ENCODE measurements at places on chromosomes 5 and 9. TPM values are rescaled to one million over a fixed set of nuclear protein-coding genes. Genes with fewer than 3 reads are reported as not detected.

DRD1 gene
- total RNA-seq, result not detected

MTAP gene
- 19.9 TPM for total RNA-seq

DNA sequence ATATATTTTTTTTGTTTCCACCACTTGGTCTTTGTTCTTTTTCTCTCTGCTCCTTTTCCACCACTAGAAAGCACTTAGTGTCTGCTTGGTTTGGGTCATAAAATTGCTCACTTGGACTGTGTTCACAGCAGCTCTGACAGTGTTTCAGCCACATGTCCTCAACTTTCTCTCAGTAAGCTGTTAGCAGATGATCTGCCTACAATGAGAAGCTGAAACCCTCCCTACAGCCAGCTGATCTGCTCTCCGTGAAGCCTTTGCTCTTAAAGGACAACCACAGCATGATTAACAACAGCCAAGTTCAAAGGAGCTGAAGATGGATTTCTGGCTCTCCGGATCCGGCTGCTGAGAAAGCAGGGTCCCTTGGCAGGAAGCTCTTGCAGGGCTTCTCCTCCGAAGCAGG is 31.6 kb downstream of the PRLR start:
- no peaks in the 10 kb centered on the region for H3K27me3 ChIP-seq
- no peaks in the 10 kb centered on the region for H3K36me3 ChIP-seq
- H3K4me3 ChIP-seq, result no peak overlapping the region
- peaks cover 28% of the 10 kb centered on the region for H3K4me1 ChIP-seq

GRCh38 chr5:116612431-116612830 is 37.8 kb upstream of the SEMA6A start:
- no peaks in the 10 kb centered on the region for H3K4me1 ChIP-seq
- H3K4me3 ChIP-seq, result no peak overlapping the region
- no peaks in the 10 kb centered on the region for H3K27me3 ChIP-seq
- no peaks in the 10 kb centered on the region for H3K36me3 ChIP-seq
- H3K27ac ChIP-seq, result no peak overlapping the region

TRPM3 gene
- 0.25 TPM for total RNA-seq

- no peak overlapping the region for H3K4me3 ChIP-seq
- DNase-seq, result no peak
- no peaks in the 10 kb centered on the region for H3K27me3 ChIP-seq
- no peak overlapping the region for H3K27ac ChIP-seq
- no peaks in the 10 kb centered on the region for H3K36me3 ChIP-seq
These were observed 197.4 kb upstream of the ISL1 start for GRCh38 chr5:51185850-51186329.

DNA sequence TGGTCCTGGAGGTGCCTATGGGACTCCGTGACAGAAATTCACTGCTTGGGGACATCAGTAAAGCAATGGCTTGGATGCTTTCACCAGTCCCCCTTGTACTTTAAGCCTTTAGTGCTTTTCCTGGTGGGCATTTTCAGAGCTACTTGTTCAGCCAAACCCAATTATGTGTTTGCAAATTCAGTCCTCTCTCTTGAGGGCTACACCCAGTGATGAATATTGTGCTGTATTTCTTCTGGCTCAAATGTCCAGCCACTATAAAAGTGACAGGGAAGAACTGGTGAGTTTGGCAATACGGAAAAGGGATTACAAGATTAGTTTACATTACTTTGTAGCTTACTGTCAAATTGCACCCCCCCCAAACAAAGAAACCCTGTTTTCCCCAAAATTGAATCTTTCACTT is 4.5 kb downstream of the THBS4 start:
- no peak overlapping the region for H3K4me3 ChIP-seq
- no peaks in the 10 kb centered on the region for H3K27me3 ChIP-seq
- peaks cover 5% of the 10 kb centered on the region for H3K4me1 ChIP-seq
- no peak overlapping the region for H3K27ac ChIP-seq

ANKRD33B gene
- total RNA-seq, result 14.2 TPM

DNA sequence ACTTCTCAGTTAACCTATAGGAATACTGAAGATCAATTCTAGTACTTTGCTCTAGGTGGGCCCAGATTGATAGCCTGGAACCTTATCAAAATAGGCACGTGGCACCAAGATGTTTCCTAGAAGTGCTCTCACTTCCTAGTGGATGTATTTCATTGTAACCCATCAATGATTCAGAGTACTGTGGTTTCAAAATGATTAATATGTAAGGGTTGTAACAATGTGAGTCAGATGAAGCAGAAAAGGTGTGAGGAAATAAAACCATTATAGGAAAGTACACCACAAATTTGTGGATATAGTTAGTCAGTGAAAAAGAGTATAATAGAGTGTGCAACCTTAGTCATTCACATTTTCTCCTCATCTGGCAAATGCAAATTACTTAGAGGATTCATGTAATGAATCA is 177.3 kb upstream of the FST start:
- no peak for DNase-seq
- no peak overlapping the region for H3K27ac ChIP-seq
- H3K4me1 ChIP-seq, result no peaks in the 10 kb centered on the region
- H3K36me3 ChIP-seq, result no peaks in the 10 kb centered on the region

GRCh38 chr9:30977965-30978364 is 1406.5 kb upstream of the ACO1 start:
- H3K27me3 ChIP-seq, result no peaks in the 10 kb centered on the region
- no peak overlapping the region for H3K4me3 ChIP-seq
- no peak overlapping the region for H3K27ac ChIP-seq
- H3K4me1 ChIP-seq, result no peaks in the 10 kb centered on the region
- DNase-seq, result no peak
- no peaks in the 10 kb centered on the region for H3K36me3 ChIP-seq

PRXL2C gene
- 15.0 TPM for total RNA-seq

DPH7 gene
- 32.9 TPM for total RNA-seq

ANKRD34B gene
- not detected for total RNA-seq

GRCh38 chr9:83520292-83520691 is 17.9 kb downstream of the FRMD3 start:
- no peaks in the 10 kb centered on the region for H3K4me1 ChIP-seq
- no peaks in the 10 kb centered on the region for H3K27me3 ChIP-seq
- H3K36me3 ChIP-seq, result no peaks in the 10 kb centered on the region
- H3K27ac ChIP-seq, result no peak overlapping the region
- DNase-seq, result no peak

GRCh38 chr5:115419846-115420585 is 123.6 kb upstream of the CCDC112 start:
- no peak overlapping the region for H3K27ac ChIP-seq
- H3K4me3 ChIP-seq, result no peak overlapping the region
- no peaks in the 10 kb centered on the region for H3K27me3 ChIP-seq
- H3K4me1 ChIP-seq, result peaks cover 12% of the 10 kb centered on the region

CD72 gene
- 5.6 TPM for total RNA-seq

DNA sequence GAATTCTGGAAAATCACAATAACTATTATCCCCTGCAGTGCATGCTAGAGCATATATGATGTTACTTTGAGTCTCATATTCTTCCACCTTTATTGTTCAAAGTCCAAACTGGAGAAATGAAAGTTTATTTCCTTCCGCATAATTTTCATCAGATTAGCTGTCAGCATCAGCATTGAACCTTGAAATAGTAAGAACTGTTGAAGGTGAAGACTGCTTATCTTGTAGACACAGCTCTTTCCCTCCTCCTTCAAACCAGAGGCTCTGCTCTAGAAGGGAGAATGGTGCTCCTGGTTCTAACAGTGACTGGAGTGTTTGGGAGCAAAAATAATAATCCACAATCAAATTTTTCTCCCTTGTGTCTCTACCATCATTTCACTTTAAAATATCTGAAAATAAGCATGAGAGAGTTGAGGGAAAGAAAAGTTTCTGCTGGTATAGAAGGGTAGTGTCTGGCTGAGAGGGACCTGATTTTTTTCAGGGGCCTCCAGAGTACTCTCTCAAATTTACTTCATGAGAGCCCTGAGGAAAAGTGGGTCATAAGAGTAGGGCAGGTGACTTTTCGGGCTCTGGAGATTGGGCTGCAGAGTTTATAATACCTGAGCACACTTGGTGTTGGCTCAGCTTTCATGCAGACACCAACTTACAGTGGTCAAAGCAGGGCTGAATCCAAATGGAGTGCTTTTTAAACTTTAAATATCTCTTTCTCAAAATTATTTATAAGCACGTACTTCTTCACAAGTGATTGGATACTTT is 170.4 kb downstream of the ZDHHC21 start:
- no peak overlapping the region for H3K27ac ChIP-seq
- no peak overlapping the region for H3K4me3 ChIP-seq
- no peaks in the 10 kb centered on the region for H3K4me1 ChIP-seq

DNA sequence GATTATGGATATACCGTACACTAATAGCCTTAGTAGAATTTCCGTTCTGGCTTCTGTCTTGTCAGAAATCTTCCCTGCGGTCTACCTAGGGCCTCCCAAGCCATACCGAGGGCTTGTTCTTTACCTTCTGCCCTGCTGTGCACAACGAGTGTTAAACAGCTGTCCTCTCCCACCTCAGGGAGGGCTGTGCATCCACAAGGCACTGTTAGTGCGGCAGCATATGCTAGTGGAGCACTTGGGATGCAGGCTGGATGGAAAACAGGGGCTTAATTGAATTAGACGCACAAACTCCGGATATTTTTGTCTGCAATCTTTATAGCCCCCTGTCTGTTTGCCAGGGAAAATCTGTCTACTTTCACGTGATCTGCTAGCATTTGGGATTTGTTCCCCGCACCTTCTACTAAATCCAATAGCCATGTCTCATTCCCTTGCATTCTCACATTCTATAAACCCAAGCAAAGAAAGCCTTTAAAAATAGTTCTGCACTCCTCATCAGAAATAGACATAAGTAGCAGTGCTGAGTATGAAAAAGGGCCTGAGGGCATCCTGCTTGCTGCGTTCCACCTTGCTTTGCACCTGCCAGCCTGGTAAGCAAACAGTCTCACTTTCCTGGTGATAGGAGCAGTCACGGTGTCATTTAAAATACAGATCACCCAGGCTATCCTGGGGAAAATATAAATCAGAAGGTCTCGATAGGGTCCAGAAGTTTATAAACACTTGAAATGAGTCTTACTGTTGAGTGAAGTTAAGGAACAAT is 382.6 kb downstream of the RASEF start:
- no peak for DNase-seq
- no peak overlapping the region for H3K4me3 ChIP-seq
- no peaks in the 10 kb centered on the region for H3K36me3 ChIP-seq
- no peaks in the 10 kb centered on the region for H3K4me1 ChIP-seq

DNA sequence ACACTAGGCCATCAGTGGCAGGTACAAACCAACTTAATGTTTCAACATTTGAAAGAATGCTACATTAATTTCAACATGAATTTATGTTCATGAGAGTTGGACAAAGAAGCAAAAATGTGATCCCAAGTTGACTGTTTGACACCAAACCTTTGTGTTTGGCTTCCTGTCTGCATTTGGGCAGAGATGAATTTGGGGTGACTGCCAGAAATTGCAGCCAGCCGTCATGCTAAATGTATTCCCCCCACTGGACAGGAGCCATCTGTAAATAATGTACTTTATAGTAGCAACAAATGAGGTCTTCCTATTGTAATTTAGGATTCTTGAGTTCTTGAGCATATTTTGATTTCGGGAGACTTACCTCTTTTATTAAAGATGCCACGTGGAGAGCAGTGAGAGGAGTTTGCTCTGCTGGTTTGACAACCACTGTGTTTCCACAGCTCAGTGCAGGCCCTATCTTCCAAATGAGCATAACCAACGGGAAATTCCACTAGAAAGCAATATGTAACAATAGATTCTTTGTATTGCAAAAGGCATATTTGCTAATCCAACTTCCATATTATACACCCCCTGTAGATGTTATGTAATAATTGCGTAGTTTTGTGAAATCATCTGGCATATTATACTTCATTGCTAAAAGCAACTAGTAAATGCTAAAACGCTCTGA is 27.6 kb downstream of the ALDH1A1 start:
- no peaks in the 10 kb centered on the region for H3K36me3 ChIP-seq
- DNase-seq, result no peak
- H3K4me3 ChIP-seq, result no peak overlapping the region

- no peaks in the 10 kb centered on the region for H3K36me3 ChIP-seq
- H3K27ac ChIP-seq, result no peak overlapping the region
- no peaks in the 10 kb centered on the region for H3K27me3 ChIP-seq
- DNase-seq, result no peak
These were observed 1.2 kb upstream of the NIPAL4 start for GRCh38 chr5:157458835-157459234.

- no peak overlapping the region for H3K27ac ChIP-seq
- H3K36me3 ChIP-seq, result no peaks in the 10 kb centered on the region
- H3K4me3 ChIP-seq, result no peak overlapping the region
- H3K27me3 ChIP-seq, result no peaks in the 10 kb centered on the region
- no peaks in the 10 kb centered on the region for H3K4me1 ChIP-seq
These were observed 22.6 kb downstream of the HRH2 start for GRCh38 chr5:175680463-175680862.

SPINK5 gene
- 235 TPM for total RNA-seq

NUTM2F gene
- not detected for total RNA-seq

DNA sequence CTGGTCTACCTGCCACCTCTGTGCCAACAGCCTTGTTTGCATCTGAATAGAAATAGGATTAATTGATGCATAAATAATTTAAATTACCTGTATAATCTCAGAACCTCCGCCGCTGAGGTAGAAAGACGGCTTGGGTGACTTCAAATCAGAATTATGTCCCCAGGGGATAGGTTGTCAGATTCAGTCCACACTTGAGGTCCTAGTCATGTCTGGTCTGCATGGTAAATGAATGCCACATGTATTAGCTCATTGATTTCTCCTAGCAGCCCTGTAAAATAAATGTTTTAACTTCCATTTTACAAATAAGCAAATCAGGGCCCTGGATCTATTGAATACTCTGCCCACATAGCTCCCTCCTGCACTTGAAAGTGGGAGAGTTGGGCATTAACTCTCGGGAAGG is 368.0 kb upstream of the WWC1 start:
- H3K4me3 ChIP-seq, result no peak overlapping the region
- H3K27me3 ChIP-seq, result no peaks in the 10 kb centered on the region
- H3K4me1 ChIP-seq, result no peaks in the 10 kb centered on the region
- H3K27ac ChIP-seq, result no peak overlapping the region
- no peak for DNase-seq

All from vagina (tissue), 2 donors.